Aortic smooth muscle cell (primary cell): ENCODE measurements at places on chromosomes 4 and X. TPM values are rescaled to one million over a fixed set of nuclear protein-coding genes. Genes with fewer than 3 reads are reported as not detected.

WAS gene
- 0.12 TPM in 1 of 2 replicates, not detected in the other for total RNA-seq

TMEM154 gene
- total RNA-seq, result 0.25 and 0.26 TPM in 2 replicates

PHF8 gene
- total RNA-seq, result 9.8 and 12.1 TPM in 2 replicates

FANCB gene
- total RNA-seq, result 5.9 and 6.5 TPM in 2 replicates

PCYT1B gene
- 0.12 and 0.40 TPM in 2 replicates for total RNA-seq

VEGFD gene
- total RNA-seq, result 0.37 and 0.40 TPM in 2 replicates

PNMA6E gene
- not detected in 2 replicates for total RNA-seq

SYTL4 gene
- 2.9 and 4.8 TPM in 2 replicates for total RNA-seq

HSFX4 gene
- not detected in 2 replicates for total RNA-seq

USO1 gene
- total RNA-seq, result 104 and 114 TPM in 2 replicates

MSANTD1 gene
- 0.53 and 0.56 TPM in 2 replicates for total RNA-seq

STK32B gene
- 4.1 and 4.6 TPM in 2 replicates for total RNA-seq

TRIM75 gene
- not detected in 2 replicates for total RNA-seq

BGN gene
- 56.3 and 168 TPM in 2 replicates for total RNA-seq

IGSF1 gene
- total RNA-seq, result 1.1 and 1.7 TPM in 2 replicates

OTOP1 gene
- total RNA-seq, result not detected in 2 replicates

AKAP4 gene
- not detected in 2 replicates for total RNA-seq

AADAT gene
- 2.7 and 3.3 TPM in 2 replicates for total RNA-seq

SLITRK2 gene
- not detected in 2 replicates for total RNA-seq

FGF5 gene
- 3.2 and 18.8 TPM in 2 replicates for total RNA-seq

SAGE1 gene
- not detected in 2 replicates for total RNA-seq

NHSL2 gene
- total RNA-seq, result 2.2 and 9.1 TPM in 2 replicates

NDNF gene
- 0.25 TPM in 1 of 2 replicates, not detected in the other for total RNA-seq

CCDC120 gene
- 0.25 and 0.26 TPM in 2 replicates for total RNA-seq

LDOC1 gene
- 5.9 and 8.8 TPM in 2 replicates for total RNA-seq

DCLK2 gene
- total RNA-seq, result 3.6 and 3.8 TPM in 2 replicates

SLC7A11 gene
- 50.8 and 62.5 TPM in 2 replicates for total RNA-seq

MSMO1 gene
- 150 and 180 TPM in 2 replicates for total RNA-seq

FRYL gene
- total RNA-seq, result 66.5 and 92.4 TPM in 2 replicates

SOD3 gene
- 129 and 136 TPM in 2 replicates for total RNA-seq

TMEM150C gene
- total RNA-seq, result 0.06 and 0.53 TPM in 2 replicates

CT45A10 gene
- total RNA-seq, result not detected in 2 replicates

CCDC158 gene
- total RNA-seq, result 0.68 and 0.79 TPM in 2 replicates

CT45A3 gene
- total RNA-seq, result not detected in 2 replicates

HELT gene
- total RNA-seq, result not detected in 2 replicates

TIMM8A gene
- 2.8 and 2.9 TPM in 2 replicates for total RNA-seq

NEIL3 gene
- total RNA-seq, result 5.8 and 6.6 TPM in 2 replicates

TBC1D8B gene
- 9.4 and 11.3 TPM in 2 replicates for total RNA-seq

MEPE gene
- not detected in 2 replicates for total RNA-seq

PJA1 gene
- 21.9 and 23.9 TPM in 2 replicates for total RNA-seq

SMIM10L2A gene
- total RNA-seq, result 0.12 and 0.26 TPM in 2 replicates

TCEAL5 gene
- total RNA-seq, result not detected in 2 replicates

XK gene
- total RNA-seq, result 0.06 and 0.13 TPM in 2 replicates

IQSEC2 gene
- total RNA-seq, result 4.5 and 4.8 TPM in 2 replicates

REPS2 gene
- total RNA-seq, result 0.37 and 0.40 TPM in 2 replicates

CT47B1 gene
- not detected in 2 replicates for total RNA-seq

GABRE gene
- 10.7 and 43.3 TPM in 2 replicates for total RNA-seq

PPP2R2C gene
- under 0.01 and 0.06 TPM in 2 replicates for total RNA-seq

HTN1 gene
- total RNA-seq, result not detected in 2 replicates

FABP2 gene
- total RNA-seq, result not detected in 2 replicates

ADH1A gene
- 0.19 and 0.79 TPM in 2 replicates for total RNA-seq

NSG1 gene
- 0.06 and 0.26 TPM in 2 replicates for total RNA-seq

ATP8A1 gene
- total RNA-seq, result 10.5 and 12.8 TPM in 2 replicates

NONO gene
- total RNA-seq, result 386 and 414 TPM in 2 replicates

TBC1D14 gene
- 34.7 and 35.1 TPM in 2 replicates for total RNA-seq

F8A2 gene
- total RNA-seq, result not detected in 2 replicates

PGAM4 gene
- total RNA-seq, result not detected in 2 replicates
